Ammon's horn (tissue), 1 donor: ENCODE measurements at places on chromosomes 11 and 22.

DNA sequence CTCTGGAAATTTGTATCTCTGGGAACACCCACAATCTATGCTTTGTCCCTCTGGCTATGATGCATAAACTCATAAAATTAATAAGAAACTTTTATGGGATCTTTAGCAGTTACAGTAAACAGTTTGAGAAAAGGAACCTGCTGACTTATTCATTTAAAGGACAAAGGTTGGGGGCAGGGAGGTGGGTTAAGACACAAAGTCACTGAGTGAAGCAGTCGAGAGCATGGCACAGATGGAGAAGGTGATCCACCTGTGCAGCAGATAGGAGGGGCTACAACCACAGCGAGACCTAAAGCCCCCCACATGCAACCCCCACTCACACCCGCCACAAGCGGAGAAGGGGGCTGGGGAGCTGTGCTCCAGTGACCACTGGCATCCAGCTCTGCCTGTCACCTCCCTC, 45.0 kb downstream of the SMCO4 start:
- DNase-seq: no peak

- peak; percentile 43 for DNase-seq
Measured at GRCh38 chr11:75214411-75214821, 26.2 kb upstream of the TPBGL start.

DNA sequence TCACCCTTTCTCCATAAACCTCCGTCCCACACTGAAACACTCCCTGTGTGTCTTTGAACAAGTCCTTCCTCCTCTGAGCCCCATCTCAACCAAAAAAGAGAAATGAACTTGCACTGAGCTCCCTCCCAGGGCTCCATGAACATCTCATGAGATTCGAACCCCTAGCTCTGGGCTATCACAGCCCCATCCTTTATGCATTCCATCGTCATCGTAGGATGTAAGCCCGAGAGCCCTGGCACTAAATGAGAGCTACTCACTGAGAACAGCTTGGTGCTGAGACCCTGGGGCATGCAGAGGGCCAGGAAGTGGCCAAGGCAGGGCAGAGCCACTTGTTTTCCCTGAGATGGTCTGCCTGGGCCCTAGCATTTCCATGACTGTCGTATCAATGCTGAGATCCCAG, 12.9 kb upstream of the SLC43A3 start:
- no peak for DNase-seq

DNA sequence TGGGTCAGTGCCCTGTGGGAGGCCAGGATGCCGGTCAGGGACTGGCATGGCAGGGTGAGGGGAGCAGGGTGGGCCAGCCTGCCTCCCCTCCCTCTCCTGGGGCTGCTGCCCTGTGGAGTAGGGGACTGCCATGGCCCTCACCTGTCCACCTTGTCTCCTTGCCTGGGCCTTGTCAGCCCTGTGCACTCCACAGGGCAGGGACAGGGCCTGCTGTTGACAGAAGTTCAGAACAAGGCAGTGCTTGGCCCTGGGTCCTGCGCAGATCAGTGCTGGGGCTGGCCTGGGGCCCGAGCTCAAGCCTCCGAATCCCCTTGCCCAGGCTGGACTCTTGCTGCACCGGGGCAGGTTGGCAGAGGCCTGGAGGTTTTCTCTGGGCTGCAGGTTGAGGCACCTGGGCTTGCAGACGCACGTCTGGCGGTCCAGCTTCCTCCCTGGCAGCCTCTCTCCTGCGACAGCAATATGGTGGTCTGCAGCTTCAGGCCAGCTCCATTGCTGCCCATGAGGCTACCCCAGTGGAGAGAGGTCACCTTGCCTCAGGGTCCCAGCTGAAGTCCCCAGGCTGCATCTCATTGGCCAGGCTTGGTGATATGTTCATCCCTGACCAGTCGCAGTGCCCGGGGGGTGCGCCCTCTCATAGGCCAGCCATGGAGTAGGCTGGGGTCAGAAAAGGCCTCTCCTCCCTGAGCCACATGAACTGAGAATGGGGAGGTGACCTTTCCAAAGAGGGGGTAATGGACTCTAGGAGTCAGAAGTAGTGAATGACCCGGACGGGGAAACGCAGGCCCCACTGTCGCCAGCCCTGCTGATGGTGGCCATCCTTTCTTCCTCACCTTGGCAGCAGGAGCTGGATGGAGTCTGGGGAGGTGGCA, 21.5 kb upstream of the CHKA start:
- no peak for DNase-seq

DNA sequence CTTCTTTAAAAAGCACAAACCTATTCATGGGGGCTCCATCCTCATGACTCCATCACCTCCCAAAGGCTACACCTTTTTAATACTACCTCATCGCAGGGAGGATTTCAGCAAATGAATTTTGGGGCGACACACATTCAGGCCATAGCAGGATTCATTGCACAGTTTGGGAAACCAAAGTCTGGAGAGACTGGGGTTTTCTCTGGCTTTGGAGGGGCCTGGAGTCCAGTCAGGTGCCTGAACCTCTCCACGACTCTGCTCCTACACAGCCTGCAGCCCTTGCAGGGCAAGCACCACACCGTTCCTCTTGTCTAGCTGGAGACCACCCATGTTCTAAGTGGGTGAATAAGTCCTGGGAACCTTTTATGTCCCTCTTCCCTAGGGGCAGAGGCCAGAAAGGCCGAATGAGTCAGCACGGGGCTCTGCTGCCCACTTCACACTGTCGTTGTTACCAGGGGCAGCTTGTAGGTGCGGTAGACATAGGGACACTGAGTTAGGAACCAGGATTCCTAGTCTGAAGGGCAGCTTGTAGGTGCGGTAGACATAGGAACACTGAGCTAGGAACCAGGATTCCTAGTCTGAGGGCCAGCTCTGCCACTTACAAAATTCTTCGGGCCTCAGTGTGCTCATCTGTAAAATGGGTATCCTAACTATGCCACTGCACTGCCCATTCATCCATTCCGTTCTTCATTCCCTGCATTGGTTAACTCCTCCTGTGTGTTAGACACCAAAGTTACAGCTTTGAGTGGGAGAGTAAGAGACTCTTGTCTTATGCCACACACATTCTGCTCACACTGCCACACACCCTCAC, 251.7 kb upstream of the B3GAT1 start:
- no peak for DNase-seq

DNA sequence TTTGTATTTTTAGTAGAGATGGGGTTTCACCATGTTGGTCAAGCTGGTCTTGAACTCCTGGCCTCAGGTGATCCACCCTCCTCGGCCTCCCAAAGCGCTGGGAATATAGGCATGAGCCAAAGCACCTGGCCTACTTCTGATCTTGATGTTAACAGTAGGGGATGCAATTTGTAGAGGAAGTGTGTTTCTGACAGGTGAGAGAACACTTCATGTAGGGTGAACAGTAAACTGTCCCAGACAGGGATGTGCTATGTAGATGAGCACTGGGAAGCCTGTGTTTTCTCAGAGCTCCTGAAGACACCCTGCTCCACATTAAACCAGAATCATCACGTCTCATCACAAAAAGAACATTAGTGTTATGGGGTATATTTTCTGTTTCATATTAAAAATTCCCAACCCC, 45.1 kb downstream of the UBASH3B start:
- DNase-seq: no peak

DNA sequence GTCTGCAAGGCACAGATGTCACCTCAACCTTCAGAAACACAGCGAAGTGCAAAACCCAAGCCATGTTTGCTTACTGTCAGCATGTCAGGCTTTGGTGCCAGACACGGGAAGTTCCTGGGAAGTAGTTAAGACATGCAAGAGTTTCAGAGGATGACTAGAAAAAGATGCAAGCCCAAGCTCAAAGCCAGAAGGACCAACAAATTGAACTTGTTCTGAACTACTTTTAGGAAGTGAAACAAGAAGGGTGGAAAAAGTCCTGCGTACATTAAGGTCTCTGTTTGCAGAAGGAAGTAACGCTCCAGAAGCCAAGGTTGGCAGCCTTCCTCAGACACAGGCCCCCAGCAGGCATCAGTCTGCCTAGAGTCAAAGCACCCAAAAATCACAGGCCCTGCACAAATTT, 2.6 kb downstream of the AP1B1 start:
- peak; percentile 74 for DNase-seq

GRCh38 chr11:47062736-47063135, 113.9 kb downstream of the ARFGAP2 start:
- no peak for DNase-seq
